ENCODE measurements at places on chromosomes 12 and 14. TPM values are rescaled to one million over a fixed set of nuclear protein-coding genes. Genes with fewer than 3 reads are reported as not detected.

PGF gene
- polyA plus RNA-seq = 51.0 TPM

MPHOSPH9 gene
- polyA plus RNA-seq = 19.3 TPM

DNA sequence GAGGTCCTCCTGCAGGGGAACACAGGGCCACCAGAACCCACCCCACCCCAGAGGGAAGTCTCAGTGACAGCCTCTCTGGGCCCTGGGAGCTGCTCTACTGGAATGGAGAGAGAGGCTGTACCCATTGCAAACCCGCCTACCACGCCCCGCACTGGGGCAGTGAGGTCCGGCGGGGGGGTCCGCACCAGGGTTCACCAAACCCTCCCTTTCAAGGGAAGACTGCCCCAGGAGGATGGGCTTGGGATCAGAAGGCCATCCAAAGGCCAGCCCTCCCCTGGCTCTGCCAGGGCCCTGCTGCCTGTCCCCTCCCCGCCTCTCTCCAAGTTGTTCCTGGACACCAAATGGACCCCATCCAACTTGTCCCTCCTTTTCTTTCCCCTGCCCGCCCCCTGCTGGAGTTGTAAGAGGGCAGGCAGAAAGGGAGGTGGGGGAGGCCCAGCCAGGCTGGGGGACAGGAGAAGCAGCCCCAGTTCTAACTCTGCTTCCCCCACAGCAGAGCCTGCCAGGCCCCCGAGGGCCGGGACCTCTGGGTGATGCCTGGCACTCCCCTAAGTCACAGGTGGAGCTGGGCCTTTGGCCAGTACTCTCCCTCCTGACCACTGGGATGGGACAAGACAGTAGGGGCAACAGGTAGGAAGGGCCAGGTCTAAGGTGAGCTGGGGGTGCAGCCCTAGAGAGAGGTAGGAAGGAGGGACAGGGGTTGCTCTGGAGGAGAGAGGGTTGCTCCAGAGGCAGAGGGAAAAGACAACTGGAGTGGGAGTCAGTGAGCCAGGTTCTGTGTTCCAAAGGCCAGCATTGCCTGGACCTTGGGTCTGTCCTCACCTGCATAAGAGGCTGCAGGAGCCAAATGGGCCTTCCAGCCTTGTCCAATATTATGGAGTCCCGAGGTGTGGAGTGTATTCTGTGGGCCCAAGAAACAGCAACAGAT, 3.2 kb upstream of the DIO3 start:
- DNase-seq = no peak

DNA sequence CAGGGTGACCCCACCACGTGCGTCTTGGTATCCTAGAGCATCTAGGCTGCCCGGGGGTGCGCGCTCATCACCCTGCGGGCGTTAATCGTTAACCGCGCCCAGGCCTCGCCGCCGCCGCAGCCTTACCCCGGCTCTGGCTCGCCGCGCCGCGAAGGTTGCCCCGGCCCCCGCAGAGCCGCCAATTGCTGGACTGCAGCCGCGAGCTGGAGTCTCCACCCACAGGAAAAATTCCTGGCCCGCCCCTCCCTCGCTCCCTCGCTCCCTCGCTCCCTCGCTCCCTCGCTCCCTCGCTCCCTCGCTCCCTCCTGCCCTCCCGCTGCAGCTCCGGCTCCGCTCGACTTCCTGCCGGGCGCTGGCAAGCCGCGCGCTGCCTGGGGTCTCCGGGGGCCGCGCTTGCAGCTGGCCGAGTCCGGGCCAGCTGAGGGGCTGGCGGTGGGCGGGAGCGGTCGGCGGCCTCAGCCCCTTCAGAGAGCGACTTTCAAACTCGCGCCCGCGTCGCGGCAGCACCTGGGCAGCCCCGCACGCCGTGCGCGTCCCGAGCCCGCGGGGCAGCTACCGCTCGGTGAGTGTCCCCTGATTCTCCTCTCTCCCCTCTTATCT, at the start of gene PLEKHG3:
PLEKHG3 (plus strand) TSS at position 282 of the 600 bp plus-strand sequence. CDS start 23,208 bp downstream, outside the sequence.
- DNase-seq = peak; percentile 72

DNA sequence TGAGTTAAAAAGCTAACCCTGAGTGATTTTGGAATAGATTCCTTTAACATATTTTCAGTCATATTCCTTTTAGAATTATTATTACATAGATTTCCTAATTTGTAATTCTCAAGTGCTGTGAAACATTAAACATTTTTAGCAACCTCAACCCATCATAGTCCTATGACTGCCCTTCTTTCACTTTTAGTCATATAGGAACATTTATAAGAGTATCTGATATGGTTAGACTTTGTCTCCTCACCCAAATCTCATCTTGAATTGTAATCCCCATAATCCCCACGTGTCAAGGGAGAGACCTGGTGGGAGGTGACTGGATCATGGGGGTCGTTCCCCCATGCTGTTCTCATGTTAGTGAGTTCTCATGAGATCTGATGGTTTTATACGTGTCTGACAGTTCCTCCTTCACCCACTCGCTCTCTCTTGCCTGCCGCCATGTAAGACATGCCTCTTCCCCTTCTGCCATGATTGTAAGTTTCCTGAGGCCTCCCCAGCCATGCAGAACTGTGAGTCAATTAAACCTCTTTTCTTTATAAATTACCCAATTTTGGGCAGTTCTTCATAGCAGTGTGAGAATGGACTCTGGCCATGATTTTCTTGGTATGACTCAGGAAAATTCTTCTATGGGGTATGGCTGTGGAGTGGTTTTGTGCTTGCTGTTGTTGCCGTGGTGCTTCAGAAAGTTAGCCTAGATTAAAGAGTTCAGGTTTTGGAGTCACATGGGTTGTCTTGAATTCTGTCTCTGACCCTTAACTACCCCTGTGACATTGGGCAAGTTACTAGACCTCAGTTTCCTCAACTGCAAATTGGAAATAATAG, 83.9 kb downstream of the FUT8 start:
- no peak for DNase-seq

- no peak for DNase-seq
These were observed 49.3 kb upstream of the PLEKHG3 start for GRCh38 chr14:64654901-64655300.

- DNase-seq = no peak
These were observed 46.2 kb upstream of the MED13L start for GRCh38 chr12:116323406-116324386.

DNA sequence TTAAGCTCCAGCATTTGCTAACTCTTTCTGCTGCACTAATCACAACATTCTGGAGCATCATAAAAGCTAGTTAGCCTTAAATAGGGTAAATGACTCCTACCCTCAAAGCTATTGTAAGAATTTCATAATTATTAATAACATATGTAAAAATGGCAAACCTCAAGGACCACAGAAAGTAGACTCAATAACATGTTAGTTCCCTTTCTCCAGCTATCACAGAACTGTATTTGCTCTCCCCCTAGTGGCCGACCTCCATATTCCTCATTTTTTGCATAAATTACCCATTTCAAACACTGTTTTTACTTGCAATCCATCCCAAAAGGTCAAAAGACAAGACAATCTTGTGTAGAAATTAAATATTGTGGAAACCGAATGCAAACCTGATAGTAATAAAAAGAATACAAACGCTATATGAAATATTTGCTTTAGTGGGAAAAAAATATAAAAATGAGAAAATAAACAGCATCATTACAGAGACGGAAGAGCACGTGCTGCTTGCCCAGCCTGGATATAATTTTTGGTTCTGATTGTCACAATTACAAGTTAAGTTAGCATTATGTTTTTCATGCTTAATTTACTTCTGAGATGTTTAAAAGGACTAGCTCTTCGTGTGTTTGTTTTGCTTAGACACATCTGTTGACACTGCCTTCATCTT, 97.9 kb downstream of the RERGL start:
- DNase-seq = peak; percentile 25

DNA sequence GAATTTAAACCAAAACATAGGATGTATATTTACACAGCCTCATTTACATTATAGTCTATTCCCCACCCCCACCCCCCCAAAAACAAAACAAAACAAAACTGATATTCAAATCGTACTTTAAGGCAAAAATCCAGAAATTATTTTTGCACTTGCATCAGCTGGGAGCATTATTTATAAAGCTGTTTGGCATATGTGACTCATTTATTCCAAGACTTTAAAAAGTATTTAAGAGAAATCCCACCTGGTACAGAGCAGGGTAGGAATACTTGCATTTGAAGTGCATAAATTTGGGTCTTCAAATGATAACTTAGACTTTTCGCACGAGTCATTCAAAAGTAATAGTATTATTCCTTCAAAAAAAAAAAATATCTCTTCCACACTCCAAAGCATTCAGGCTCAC, 1.1 kb downstream of the KLHL28 start:
- DNase-seq = no peak

GRCh38 chr12:49410818-49411217, 43.6 kb downstream of the SPATS2 start:
- no peak for DNase-seq

Measured in hindlimb muscle (tissue), 1 donor.